ENCODE measurements at places on chromosomes 11 and 22.

- DNase-seq, result no peak
These were observed 14.0 kb downstream of the SHANK2 start for GRCh38 chr11:71238285-71238875.

- no peak for DNase-seq
These were observed 187.0 kb upstream of the ISX start for GRCh38 chr22:34879001-34879400.

DNA sequence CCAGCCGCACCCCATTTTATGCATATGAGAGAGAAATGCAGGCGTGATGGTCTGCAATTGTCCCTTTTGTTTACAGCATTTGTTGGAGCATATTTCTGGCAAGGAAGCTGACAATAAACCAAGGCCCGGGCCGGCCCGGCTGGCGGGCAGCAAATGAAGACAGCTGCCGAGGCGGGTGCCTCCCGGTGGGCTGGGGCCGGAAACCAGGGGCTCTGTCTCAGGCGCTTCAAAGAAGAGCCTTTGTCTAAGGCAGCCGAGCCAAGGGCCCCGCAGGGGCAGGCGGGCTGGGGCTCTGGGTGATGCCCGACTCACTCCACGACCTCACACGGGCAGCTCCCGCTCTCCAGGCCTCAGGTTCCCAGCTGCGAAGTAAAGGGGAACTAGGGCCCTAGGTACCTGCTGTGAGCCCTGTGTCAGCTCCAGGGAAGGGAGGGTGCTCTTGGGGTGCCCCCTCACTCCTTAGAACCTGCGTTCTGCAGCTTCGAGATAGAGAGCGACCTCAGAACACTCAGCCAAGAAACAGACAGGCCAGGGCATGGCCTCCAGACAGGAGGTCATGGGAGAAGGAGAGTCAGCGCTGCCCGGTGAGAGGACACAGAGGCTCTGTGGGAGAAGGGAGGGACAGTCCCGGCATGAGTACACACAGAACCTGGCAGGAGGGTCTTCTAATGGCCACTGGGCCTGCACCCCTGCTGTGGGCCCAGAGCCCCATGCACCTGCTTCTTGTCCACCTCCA lies 2.4 kb downstream of the LINC01488 start:
- DNase-seq, result no peak

- no peak for DNase-seq
These were observed 64.2 kb upstream of the BLID start for GRCh38 chr11:122179961-122180834.

GRCh38 chr22:40739721-40740120 lies 60.4 kb downstream of the MCHR1 start:
- DNase-seq, result no peak

- DNase-seq, result no peak
These were observed 130.0 kb downstream of the CACNA1I start for GRCh38 chr22:39700565-39700964.

All from GM20000 (cell line).